SK-N-DZ (cell line): ENCODE measurements at places on chromosomes 12 and 14.

DNA sequence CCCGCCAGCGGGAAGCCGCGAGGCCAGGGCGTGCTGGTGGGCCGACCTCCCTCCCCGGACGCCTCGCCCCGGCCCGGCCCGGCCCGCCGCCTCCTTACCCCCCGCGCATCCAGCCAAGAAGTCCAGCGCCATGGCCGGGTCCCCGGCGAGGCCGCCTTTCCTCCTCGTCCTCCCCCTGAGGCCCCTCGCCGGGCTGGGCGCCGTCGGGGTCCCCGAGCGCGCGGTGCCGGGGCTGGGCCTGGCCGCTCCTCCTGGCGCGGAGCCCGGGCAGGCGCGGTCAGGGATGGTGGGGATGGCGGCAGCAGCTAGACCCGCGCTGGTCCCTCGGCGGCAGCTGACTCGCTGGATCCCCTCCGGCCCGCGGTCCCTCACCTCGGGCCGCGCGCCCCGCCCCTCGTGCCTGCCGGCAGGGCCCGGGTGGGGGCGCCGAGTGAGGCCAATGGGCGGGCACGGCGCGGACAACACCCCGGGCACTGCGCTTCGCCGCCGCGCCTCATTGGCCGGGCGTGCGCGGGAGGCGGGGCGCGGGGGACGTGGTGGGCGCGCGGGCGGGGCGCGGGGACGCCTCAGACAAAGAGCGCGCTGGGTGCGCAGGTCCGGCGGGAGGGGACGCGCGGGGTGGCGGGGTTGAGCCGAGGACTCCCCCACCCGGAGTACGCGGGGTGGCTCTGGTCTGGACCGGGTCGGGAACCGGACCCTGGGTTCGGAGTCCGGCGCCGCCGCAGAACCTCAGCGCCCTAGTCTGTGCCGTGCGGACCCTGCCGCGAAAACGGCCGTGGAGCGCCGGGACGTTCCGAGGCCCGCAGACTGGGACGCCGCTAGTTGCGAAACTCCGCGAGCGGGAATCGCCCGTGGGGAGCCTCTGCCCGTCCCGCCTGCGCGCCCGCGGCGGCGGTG lies at the start of gene SLC25A29:
Gene SLC25A29 (minus strand): TSS at position 344 of the 897 bp plus-strand sequence. CDS start 212 bp downstream, at position 132.
- DNase-seq, result peak; percentile 79

GRCh38 chr12:109683316-109683715 lies 30.3 kb upstream of the FAM222A start:
- DNase-seq, result no peak

GRCh38 chr12:109448272-109448671 lies 28.8 kb downstream of the KCTD10 start:
- no peak for DNase-seq

DNA sequence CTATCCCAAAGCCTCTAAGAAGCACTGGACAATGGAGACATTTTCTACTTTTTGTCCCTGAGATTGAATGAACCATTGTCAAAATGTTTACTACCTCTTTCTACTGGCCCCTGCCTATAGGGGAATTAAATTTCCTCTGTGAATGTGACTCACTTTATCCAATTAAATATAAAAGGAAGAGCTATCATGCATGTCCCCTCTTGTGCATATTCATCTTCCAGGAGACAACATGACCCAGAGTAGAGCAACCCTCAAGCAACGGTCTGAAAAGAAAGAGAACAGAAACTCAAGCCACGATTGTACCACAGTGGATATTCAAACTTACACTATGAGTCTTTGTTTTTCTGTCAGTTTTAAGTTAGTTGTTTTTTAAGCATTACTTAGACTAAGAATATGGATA lies 938.4 kb upstream of the ATXN7L3B start:
- no peak for DNase-seq

- DNase-seq, result no peak
Observed at GRCh38 chr14:26775765-26776563, 178.1 kb upstream of the NOVA1 start.

GRCh38 chr12:68971404-68971803 lies 38.4 kb upstream of the CPM start:
- no peak for DNase-seq

- no peak for DNase-seq
Observed at GRCh38 chr14:103593577-103593976, 30.8 kb downstream of the COA8 start.

GRCh38 chr12:106436164-106436563 lies 78.6 kb downstream of the POLR3B start:
- no peak for DNase-seq
